Mesothelial cell of epicardium (in vitro differentiated cells): ENCODE measurements at places on chromosomes 1 and 21.
A peak's percentile ranks its signal among the peaks of the same experiment; 100 is the strongest.

- peak; percentile 71 for DNase-seq
Measured at GRCh38 chr1:44714944-44715571, 15.9 kb downstream of the RNU5D-1 start.

DNA sequence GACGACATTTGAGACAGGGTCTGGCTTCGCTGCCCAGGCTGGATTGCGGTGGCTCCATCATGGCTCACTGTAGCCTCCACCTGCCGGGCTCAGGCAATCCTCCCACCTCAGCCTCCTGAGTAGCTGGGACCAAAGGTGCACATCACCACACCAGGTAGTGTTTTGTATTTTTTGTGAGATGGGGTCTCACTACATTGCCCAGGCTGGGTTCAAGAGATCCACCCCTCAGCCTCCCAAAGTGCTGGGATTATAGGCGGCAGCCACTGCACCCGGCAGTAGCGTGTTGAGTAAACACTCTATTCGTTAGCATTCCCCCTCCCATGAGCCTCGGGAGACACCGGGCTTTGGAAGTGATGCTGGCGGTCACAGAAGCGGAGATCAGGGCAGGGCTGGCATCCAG, 6.8 kb upstream of the C1QTNF12 start:
- DNase-seq, result no peak

GRCh38 chr1:219927298-219927955, 930 bp downstream of the SLC30A10 start:
- DNase-seq, result no peak

GRCh38 chr1:17199267-17200044, 5.5 kb upstream of the PADI1 start:
- DNase-seq, result no peak

DNA sequence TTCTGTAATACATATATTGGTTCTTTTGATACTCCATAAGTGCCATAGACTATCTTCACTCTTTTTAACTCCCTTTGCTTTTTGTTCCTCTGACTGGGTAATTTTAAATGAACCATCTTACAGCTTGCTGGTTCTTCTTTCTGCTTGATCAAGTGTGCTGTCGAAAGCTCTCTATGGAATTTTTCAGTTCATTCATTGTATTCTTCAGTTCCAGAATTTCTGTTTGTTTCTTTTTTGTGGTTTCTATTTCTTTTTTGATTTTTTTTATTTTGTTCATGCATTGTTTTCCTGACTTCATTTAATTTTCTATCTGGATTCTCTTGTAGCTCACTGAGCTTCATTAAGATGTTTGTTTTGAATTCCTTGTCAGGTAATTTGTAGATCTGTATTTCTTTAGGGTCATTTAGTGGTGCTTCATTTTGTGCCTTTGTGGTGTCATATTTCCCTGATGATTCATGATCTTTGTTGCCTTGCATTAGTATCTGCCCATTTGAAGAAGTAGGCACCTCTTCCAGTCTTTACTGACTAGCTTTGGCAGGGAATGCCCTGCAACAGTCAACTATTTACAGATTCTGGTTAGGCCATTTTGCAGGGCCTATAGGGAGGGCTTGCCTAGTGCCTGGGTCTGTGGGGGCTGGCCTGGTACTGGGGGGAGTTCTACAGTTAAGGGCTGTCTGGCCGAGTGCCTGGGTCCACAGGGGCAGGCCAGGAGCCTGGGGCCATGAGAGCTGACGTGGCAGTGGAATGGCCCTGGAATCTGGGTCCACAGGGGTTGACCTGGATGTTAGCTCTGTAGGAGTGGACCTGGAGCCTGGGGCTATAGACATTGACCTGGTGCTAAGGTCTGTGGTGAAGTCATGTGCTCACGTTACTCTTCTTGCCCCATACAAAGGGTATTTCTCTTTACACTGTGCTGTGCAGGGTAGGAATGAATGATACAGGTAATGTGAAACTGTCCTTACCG, 89.7 kb downstream of the MAGI3 start:
- DNase-seq, result no peak

GRCh38 chr1:191876631-191877030, 281.6 kb upstream of the RGS18 start:
- DNase-seq, result no peak

DNA sequence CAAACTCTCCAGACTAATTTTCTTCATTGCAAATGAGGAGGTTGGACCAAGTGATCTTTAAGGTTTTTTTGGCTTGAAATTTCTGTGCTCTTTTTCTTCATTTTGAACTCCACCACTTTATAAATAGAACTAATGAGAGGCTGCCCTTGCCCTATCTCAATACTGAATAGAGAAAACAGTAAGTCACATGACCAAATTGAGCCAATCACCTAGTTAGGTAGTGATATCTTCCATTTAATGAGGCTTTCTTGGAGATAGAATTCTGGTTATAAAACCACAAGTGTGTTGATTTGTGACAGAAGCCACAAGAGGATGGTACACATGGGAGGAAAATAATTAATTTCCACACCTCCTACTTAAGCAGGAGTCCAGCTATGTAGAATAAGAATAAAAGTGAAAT, 263.4 kb upstream of the SNX7 start:
- DNase-seq, result no peak

DNA sequence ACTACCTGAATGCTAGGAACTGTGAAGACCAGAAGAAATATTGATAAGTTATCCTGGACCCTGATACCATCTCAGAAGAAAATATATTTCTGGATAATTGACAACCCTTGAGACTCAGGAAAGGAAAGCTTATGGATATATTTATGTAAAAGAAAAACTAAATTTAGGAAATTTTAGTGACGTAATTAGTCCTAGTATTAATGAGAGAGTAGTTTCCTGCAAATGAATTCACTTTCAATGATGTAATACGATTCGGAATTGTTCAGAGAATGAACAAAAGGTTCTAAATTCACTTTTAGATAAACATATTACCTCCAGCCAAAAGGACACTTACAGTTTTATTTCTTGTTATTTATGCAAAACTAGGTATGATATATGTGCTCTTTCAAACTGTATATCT, 1120.1 kb upstream of the NCAM2 start:
- no peak for DNase-seq

DNA sequence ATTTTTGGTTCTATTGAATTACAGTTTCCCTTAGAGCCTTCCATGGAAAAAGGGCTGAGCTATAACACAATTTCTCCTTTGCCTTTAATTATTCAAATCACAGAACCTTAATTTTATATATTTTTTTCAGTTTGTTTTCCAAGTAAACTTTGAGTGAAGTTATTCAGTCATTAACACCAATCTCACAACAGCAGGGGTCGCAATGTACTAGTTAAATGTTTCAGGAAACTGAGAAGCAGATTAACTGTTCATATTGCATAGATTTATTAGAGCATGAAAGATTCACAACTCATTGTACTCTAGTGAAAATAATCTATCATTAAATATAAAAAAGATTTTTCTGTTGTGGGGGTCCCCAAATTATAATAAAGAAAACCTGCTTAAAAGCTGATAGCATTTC, 64.1 kb downstream of the KIFAP3 start:
- no peak for DNase-seq

GRCh38 chr21:15430577-15430976, 299.2 kb upstream of the USP25 start:
- DNase-seq, result no peak

DNA sequence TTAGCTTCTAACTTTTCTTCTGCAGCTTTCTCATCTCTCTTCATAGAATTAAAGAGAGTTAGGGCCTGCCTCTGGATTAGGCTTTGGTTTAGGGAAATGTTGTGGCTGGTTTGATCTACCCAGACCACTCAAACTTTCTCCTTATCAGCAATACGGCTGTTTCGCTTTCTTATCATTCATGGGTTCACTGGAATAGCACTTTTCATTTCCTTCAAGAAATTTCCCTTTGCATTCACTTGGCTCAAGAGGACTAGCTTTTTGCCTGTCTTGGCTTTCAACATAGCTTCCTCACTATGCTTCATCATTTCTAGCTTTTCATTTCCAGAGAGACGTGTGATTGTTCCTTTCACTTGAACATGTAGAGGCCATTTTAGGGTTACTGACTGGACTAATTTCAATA, 59.6 kb downstream of the AKT3 start:
- no peak for DNase-seq

DNA sequence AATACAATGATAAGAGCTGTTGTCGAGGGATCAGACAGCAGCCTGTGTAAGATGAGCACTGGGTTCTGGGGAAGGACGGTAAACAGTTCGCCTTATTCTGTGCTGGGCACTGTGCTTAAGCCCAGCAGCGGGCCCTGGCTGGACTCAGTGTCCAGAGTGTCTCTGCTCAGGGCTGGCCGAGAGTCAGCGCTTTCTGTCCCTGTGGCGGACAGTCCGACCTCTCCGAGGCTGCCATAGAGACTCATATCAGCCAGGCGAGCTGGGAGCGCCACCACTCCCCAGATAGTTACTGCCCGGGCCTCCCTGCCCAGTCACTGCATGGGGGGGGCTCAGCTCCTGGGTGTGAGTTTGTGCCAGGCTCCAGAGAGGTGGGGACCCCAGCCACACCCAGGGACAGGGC, 14.7 kb upstream of the NPHP4 start:
- no peak for DNase-seq

DNA sequence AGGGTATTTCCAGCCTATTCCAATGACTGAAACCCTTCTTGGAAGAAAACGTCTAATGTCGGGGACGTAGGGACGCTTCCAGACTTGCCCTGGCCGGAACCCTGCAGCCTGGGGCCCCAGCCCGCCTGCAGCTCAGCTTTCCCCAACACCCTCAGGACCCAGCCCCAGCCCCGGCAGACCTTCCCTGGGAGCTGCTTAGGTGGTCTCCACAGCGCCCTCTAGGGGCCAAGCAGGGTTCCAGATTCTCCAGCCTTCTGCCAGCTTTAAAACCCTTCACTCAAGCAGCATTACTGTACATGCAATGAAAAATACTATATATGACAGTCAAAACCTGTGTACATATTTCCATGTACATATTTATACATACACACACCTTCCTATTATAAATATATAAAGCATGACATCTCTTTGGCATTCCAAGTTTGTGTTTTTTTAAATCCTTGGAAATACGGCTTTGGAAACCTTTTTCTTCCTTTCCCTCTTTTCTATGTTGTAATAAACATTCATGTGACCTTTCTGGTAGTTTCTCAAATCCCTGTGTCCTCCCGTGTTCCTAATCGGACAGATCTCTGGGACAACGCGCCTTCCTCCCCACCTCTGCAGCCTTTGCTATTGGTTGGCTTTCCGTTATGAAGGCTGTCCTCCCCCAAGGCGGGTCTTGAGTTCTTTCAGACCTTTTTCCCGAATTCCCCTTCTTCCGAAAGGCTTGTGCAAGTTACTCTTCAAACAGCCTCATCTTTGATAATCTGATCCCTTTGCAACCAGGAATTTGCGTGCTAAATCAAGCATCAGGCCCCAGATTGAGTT, 60.3 kb downstream of the STUM start:
- peak; percentile 82 for DNase-seq

DNA sequence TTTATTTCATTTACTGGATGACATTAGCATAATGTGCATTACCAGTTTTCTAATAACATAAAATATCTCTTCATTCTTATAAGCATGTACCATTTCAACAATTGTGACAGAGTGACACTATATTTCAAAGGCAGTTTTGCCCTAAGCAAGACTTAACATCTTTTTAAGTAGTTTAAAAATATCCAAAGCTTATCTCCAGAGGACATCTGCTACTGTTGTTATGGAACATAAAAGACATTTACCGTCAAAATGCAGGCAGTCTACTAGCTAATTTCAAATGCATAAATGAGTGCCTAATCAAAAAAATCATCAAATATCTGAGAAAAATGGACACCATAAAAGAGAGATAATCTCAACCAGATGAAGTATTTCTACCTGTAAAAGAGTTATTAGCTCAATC, 782.4 kb upstream of the BRINP3 start:
- no peak for DNase-seq

DNA sequence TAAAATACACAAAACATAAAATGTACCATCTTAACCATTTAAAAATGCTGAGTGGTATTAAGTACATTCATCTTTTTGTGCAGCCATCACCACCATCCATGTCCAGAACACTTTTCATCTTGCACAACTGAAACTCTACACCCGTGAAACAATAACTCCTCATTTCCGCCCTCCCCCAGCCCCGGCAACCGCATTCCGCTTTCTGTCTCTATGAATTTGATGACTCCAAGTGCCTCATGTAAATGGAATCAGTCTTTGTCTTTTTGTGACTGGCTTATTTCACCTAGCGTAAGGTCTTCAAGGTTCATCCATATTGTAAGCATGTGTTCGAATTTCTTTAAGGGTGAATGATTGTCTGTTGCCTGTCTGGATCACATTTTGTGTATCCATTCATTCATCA, 37.2 kb downstream of the SCCPDH start:
- DNase-seq, result no peak

DNA sequence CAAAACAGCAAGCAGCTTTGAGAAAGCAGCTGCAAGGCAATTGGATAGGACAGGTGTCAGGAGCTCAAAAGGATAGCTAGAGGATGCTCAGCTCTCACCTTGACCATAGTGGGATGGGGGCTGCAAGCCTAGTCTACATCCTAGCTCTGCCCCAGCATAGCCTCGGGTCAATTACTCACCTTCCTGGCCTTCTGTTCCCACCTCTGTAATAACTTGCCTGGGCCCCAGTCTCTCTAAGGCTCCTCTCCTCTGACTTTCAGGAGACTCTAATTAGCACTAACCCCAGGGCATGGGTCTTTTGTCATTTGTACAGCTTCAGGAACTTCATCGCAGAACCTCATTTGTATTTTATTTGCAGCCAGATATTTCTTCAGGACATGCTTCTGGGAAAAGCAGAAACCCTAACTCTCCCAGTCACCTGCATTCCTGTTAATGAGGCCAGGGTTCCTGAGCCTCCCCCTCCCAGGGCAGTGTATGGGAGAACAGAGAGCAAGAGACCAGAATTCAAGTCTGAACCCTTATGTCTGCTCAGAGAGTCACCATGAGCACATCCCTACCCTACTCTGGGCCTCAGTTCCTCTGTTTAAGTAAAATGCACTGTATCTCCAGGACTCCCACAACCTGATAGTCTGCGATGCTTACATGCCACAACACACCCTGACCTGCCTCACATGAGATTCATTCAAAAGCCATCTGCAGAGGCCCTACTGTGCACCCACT, 108.1 kb downstream of the MATN1 start:
- DNase-seq, result no peak

- DNase-seq, result no peak
Measured at GRCh38 chr1:201640624-201641023, 101.7 kb downstream of the NAV1 start.

DNA sequence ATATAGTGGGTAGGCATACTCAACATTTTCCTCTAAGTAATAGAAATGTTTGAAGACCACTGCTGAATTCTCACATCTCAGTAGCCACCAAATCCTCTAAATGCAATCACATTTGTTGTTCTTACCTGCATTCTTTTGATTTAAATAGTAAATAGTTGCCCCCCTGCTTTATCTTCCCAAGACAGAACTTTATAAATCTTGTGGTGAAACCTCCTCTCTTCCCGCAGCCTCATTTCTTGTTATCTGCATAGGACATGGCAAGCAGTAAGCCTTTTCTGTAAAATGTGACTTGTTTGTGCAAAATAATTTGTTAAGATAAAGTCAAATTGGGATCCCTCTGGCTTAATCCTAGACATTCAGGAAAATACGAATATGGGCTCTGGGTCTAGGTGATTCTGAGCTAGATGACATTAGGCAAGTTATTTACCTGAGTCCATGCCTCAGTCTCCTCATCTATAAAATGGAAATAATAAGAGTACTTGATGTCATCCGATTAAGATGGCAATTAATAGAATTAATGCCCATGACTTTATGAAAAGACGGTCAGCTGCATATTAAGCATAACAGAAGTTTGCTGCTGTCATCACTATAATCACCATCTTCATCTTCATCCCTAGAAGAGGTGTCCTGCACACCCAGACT, 77.7 kb downstream of the LRRC8C start:
- DNase-seq, result no peak

- no peak for DNase-seq
Measured at GRCh38 chr1:7341145-7341905, 429.8 kb upstream of the VAMP3 start.
